Activated CD4-positive, alpha-beta memory T cell treated with anti-CD3 and anti-CD28 coated beads, Interleukin-2, amount 10 ng/mL, durations not matched to agents 7 days and 5 days (primary cell): ENCODE measurements at places on chromosomes 2 and 18.

- H3K4me3 ChIP-seq: no peak overlapping the region
- H3K27me3 ChIP-seq: no peaks in the 10 kb centered on the region
- H3K36me3 ChIP-seq: no peaks in the 10 kb centered on the region
- H3K27ac ChIP-seq: no peak overlapping the region
- no peaks in the 10 kb centered on the region for H3K4me1 ChIP-seq
- no peak for DNase-seq
These were observed 695.5 kb downstream of the LRRTM4 start for GRCh38 chr2:76826691-76827090.

DNA sequence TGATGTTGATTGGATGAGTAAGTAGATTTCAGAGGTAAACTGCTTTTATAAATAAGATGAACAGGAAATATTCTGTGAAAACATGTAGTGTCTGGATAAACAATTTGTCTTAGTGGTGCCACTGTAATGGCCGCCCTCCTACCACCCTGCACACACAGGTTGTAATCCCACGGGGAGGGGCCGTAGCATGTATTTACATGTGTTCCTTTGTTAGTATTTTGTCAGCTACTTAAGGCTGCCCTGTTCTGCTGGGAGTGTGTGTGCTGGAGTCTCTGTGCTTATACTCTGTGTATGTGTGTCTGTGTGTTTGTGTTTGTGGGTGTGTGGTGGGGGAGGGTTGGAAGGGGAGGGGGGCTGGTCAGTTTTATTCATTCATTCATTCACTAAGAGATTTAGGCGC, 5.1 kb downstream of the TSHZ1 start:
- H3K36me3 ChIP-seq: peaks cover 27% of the 10 kb centered on the region
- DNase-seq: no peak
- no peak overlapping the region for H3K4me3 ChIP-seq
- H3K27me3 ChIP-seq: no peaks in the 10 kb centered on the region
- no peak overlapping the region for H3K27ac ChIP-seq
- H3K4me1 ChIP-seq: peaks cover 51% of the 10 kb centered on the region

DNA sequence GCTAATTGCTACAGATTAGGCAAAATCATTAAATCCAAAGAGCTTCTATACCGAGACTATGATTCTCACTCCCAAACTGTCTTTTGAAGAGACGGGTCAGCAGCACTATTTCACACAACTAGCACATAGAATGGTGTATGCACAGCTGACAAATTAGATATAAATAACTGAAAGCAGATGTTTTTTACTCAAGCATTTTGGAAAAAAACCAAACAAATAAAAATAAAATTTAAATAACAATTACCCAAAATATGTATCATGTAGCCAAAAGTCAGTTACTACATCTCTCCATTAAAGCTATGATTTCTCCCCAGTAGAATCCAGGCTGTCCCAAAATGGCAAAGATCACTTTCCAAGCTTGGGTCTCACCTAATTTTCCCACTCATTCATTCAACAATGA, 107.9 kb downstream of the TMEM163 start:
- no peak for DNase-seq
- H3K4me3 ChIP-seq: no peak overlapping the region
- peaks cover 12% of the 10 kb centered on the region for H3K27me3 ChIP-seq
- no peaks in the 10 kb centered on the region for H3K36me3 ChIP-seq

GRCh38 chr2:119254601-119255080, 31.0 kb downstream of the STEAP3 start:
- no peak for DNase-seq
- H3K27me3 ChIP-seq: no peaks in the 10 kb centered on the region
- no peak overlapping the region for H3K4me3 ChIP-seq
- H3K36me3 ChIP-seq: no peaks in the 10 kb centered on the region
